SJSA1 (cell line): ENCODE measurements at places on chromosomes 12 and 14.
A peak's percentile ranks its signal among the peaks of the same experiment; 100 is the strongest.

DNA sequence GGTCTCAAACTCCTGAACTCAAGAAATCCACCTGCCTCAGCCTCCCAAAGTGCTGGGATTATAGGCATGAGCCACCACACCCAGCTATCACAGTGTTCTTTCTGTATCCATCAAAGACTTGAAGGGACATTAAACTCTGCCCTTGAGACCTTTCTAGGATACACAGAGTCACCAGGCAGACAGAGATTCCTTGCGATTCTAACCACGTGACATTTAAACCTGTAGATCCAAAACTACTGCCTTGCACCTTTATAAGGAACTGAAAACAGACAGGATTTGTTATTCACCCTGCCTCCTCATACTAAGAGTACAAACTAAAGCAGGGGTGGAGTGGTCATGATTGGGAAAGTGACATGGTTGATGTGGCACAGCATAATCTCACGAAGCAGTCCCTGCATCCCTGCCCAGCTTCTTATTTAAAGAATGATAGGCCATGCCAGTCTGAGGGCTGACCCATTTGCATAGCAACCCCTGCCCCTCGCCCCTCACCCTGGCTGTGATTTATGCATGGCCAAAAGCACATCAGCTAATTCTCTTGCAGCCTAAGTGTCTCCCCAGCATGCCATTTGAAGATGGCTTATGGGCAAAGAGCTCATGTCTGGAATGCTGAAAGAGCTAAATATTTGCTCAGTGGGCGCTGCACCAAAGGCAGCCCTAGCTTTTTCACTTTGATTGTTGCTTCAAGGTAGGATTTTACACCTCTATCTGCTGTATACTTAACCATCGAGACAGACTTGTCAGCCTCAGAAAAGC is 43.2 kb upstream of the MYBPC1 start:
- no peaks in the 10 kb centered on the region for H3K4me1 ChIP-seq
- H3K4me3 ChIP-seq: no peak overlapping the region
- DNase-seq: no peak

DNA sequence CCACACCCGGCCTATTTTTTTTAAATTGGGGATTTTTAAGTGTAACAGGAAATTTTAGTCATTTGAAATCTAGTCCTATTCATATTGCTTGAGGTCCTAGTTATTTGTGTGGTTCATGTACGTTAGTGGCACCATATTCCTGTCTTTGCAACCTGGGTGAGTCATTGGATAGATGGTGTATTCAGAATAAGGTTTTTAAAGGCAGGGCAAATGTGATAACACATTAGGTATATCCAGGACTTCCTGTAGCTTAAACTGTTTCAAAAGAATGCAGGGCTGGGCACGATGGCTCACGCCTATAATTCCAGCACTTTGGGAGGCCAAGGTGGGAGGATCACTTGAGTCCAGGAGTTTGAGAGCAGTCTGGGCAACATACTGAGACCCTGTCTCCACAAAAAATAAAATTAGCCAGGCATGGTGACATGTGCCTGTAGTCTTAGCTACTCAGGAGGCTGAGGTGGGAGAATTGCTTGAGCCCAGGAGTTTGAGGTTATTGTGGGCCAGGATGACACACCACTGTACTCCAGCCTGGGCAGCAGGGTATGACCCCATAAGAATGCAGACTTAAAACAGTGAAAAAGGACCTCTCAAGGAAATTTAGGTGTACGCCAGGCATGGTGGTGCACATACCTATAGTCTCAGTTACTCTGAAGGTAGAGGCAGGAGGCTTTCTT is 8.1 kb downstream of the ATP6V0A2 start:
- H3K4me1 ChIP-seq: peaks cover 23% of the 10 kb centered on the region
- DNase-seq: peak; percentile 1
- H3K4me3 ChIP-seq: no peak overlapping the region
- peaks cover 25% of the 10 kb centered on the region; the same call in 1 of the 2 replicates for H3K36me3 ChIP-seq

DNA sequence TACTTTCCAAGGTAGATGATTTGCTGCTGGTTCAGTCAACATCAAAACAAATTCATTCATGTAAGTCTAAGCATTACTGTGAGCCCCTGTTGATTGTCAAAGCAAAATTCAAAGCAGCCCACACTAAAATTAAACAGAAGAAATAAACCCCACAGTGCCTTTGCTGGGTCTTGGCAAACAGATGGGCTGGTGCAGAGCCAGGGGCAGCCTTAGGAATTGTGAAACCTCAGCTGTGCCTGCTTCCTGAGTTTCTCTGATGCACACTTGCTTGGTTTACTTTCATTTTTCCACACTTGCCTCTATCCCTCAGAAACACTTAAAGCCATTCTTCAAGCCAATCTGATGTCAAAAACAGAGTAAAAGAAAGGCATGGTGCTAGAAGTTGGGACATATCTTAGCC is 6.6 kb upstream of the PLEKHG7 start:
- no peak overlapping the region for H3K4me3 ChIP-seq
- H3K27ac ChIP-seq: no peak overlapping the region
- no peaks in the 10 kb centered on the region for H3K4me1 ChIP-seq
- no peaks in the 10 kb centered on the region for H3K36me3 ChIP-seq

- H3K4me3 ChIP-seq: no peak overlapping the region
- DNase-seq: no peak
- no peaks in the 10 kb centered on the region for H3K36me3 ChIP-seq
- no peak overlapping the region for H3K27ac ChIP-seq
- peaks cover 4% of the 10 kb centered on the region; the same call in 1 of the 2 replicates for H3K4me1 ChIP-seq
- H3K27me3 ChIP-seq: no peaks in the 10 kb centered on the region
Measured at GRCh38 chr14:100541621-100542560, 45.3 kb downstream of the BEGAIN start.

- H3K27me3 ChIP-seq: no peaks in the 10 kb centered on the region
- no peaks in the 10 kb centered on the region for H3K36me3 ChIP-seq
- H3K27ac ChIP-seq: peak overlapping the region; percentile 24; the same call in 1 of the 2 replicates
- DNase-seq: no peak
- H3K4me1 ChIP-seq: peaks cover 37% of the 10 kb centered on the region
Measured at GRCh38 chr12:114993165-114993564, 309.2 kb upstream of the TBX3 start.
